ENCODE measurements at places on chromosomes 12 and 14.

GRCh38 chr14:62736048-62737043 is 308.9 kb downstream of the KCNH5 start:
- DNase-seq, result no peak

DNA sequence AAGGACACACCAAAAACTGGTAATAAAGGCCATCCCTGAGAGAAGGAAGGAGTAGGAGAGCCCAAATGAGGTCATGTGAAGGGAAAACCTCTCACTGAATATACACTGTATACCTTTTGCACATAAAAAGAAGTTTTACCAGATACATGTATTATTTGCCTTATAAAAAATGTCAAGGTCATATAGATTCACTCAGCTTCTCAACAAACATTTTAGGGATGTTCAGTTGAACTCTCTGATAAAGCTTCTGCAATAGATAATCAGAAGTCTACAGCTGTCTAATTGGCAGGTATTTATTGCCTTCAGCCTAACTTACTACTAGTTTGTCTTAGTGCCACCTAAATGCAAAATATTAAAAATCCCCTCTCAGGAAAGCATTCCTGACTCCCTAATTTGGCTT is 8.7 kb downstream of the SLC11A2 start:
- DNase-seq, result no peak

- no peak for DNase-seq
Observed at GRCh38 chr14:54127526-54127925, 170.9 kb upstream of the BMP4 start.

- DNase-seq, result no peak
Observed at GRCh38 chr14:96055065-96055752, 16.0 kb downstream of the C14orf132 start.

GRCh38 chr12:42238240-42239140 is at the start of gene YAF2:
Gene YAF2 (minus strand): TSS chr12:42238248. CDS start chr12:42238180, 68 bp downstream.
- DNase-seq, result peak; percentile 92

DNA sequence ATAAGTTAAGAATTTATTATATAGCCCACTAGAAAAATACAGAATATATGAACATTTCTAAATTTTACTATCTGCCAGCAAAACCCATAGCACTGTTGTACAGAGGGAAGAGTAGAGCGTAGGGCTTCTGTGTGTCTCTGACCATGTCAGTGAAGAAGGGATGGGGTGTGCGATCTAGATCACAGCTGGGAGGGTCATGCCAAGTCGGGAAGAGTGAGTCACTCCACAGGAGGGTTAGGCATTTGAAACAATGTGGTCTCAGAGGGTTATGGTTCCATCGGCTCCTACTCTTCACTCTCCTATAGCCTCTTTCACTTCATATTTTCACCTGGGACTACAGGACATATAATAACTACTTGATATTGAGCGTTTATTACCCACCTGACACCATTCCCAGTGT is 185.1 kb upstream of the DDHD1 start:
- DNase-seq, result no peak

DNA sequence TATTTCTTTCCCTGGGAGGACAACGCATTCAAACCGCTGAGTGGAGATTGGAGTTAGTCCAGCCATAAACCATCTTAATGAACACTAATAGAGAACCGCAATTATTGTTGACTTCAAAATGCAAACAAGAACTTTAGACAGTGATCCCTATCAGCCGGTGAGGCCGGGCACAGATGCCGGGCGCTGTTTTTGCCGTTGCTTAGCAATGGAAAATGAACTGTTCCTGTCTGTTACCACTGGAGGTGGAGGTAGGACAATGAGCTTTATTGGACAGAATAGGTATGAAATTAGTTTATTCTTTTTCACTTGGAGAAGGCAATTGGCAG is 216.8 kb downstream of the TTC8 start:
- DNase-seq, result peak; percentile 58

DNA sequence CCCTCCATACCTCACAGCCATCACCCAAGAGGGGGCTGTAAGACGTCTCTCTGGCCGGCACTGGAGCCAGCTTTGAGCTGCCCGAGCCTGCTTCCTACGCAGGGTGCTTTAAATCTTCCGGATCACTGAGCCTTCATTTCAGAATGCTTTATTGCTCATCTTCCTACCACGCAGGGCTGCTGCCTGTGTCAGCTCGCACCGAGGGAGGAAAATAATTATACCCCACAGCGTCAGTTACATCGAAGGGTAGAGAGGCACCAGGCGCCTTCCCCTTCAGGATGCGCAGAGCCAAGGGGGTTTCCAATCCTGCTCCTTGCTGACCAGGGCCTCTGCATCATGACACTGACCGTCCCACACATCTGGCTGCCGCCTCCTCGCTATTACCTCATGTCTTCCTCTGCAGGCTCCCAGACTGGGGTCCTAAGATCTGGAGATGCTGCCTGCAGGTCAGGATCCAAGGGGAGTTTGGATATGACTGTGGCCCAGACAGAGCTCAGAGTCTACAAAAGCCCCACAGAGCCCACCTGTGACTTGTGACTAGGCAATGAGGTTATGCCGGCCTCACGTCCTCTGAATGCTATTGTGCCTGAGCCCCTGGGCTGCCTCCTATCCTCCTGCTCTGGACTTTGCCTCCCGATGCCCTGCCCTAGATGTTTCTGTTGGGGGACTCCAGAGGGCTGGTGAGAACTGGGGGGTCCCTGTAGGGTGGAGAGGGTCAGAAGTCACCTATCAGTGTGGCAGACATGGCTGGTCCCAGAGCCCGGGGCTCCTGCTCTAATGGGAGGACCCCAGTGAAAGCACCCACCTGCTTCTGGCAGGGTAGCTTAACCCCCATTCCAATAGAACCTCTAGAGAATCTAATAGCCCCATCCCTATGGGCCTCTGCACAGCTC is 220.3 kb upstream of the RTL1 start:
- DNase-seq, result no peak

DNA sequence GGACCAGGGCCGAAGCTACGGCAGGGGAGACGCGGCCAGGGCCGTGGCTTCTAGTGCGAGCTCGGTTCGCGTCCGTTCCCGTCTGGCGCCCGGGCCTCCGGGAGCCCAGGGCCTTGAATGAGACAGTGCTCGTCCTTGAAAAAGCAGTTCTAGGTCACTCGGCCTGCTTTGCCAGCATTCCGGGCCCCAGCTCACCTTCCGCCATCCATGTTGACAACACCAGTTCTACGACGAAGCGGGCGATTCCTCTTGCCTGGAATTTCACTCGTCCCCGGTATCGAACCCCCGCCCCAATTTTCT is 4.5 kb downstream of the OR10AD1 start:
- no peak for DNase-seq

DNA sequence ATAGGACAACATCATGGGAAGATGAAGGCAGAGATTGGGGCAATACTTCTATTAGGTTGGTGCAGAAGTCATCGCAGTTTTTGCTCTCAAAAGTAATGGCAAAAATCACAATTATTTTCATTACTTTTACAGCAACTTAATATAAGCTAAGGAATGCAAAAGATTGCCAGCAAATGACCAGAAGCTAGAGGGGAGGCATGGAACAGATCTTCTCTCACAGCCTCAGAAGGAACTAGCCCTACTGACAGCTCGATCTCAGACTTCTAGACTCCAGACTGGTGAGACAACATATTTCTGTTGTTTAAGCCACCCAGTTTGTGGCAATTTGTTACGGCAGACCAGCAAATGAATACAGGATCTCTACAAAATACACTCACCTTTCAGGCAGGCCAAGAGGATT is 348.5 kb upstream of the TBX3 start:
- DNase-seq, result no peak

GRCh38 chr12:106108185-106108835 is 30.4 kb downstream of the NUAK1 start:
- no peak for DNase-seq

DNA sequence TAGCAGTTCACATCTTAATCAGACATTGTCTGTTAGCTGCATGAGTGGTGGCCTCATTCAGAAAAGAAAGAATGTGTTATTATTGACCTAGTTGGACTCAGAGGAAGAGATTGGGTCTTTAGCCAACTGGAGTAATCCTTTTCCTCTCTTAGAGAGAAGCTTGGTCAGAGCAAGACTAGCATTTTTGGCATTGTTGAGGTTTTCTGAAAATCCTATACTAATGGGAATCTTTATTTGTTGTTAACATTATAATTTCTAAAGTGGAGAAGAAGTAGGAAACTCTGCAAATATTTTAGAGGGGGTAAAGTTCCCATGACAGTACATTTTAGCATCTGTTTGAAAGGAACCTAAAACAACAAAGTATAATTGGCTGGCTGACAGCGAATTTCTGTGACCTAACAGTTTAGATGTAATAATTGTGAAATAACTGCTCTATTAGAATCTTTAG is 9.7 kb downstream of the TOX4 start:
- no peak for DNase-seq

GRCh38 chr14:79275292-79275655 is 936.0 kb downstream of the DIO2 start:
- no peak for DNase-seq

- no peak for DNase-seq
Observed at GRCh38 chr12:78457938-78458337, 406.6 kb upstream of the SYT1 start.

DNA sequence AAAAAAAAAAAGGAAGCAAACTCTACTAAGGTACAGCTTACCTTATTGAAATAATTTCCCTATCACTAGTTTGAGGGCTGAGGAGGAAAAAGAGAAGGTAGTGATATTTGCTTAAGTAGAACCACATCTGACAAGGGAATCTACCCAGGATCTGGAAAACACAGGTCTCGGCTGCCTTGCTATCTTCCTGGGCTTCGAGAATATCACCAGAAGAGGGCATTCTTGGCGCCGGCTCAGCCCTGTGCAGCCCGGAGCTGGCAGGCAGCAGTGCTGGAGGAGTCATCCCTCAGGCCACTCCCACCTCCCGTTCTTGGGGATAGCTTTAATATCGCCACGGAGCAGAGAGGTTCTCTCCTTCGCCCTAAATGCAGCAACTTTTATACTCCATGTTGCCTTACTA is 1181.2 kb downstream of the VRK1 start:
- DNase-seq, result peak; percentile 47
